Calu3 (cell line): ENCODE measurements at places on chromosomes 13 and 19. TPM values are rescaled to one million over a fixed set of nuclear protein-coding genes. Genes with fewer than 3 reads are reported as not detected.

GRCh38 chr13:43915451-43915850 is 35.7 kb downstream of the LACC1 start:
- no peaks in the 10 kb centered on the region for H3K4me1 ChIP-seq
- H3K36me3 ChIP-seq: no peaks in the 10 kb centered on the region
- no peak overlapping the region for H3K27ac ChIP-seq
- no peak overlapping the region for H3K4me3 ChIP-seq
- no peaks in the 10 kb centered on the region for H3K27me3 ChIP-seq

ZNF30 gene
- 2.9 and 4.2 TPM in 2 replicates for total RNA-seq

NXNL1 gene
- total RNA-seq: not detected in 2 replicates

ZNF350 gene
- 10.7 and 14.0 TPM in 2 replicates for total RNA-seq
